Activated CD8-positive, alpha-beta T cell treated with anti-CD3 and anti-CD28 coated beads for 36 hours (primary cell): ENCODE measurements at places on chromosomes 3 and 15. TPM values are rescaled to one million over a fixed set of nuclear protein-coding genes. Genes with fewer than 3 reads are reported as not detected.

DNA sequence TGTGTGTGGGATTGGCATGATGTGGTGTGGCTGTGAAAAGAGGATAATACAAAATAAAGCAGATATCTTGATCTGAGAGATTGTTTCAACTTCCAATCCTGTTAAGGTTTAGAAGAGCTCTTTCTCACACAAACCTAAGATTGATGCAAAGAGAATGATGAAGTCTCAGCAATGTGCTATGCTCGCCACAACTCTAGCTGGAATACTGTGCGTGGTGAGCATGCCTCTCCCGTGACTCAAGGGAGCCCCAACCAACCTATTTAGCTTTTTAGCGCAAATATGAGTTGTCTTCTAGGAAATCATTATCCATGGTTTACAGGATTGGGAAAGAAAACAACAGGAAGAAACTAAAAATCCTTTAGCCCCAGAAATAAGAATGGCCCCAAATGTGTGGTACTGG lies 28.5 kb downstream of the BTLA start:
- no peak overlapping the region for H3K4me3 ChIP-seq
- no peaks in the 10 kb centered on the region for H3K27me3 ChIP-seq
- DNase-seq, result no peak
- H3K4me1 ChIP-seq, result peaks cover 79% of the 10 kb centered on the region
- peaks cover 57% of the 10 kb centered on the region for H3K36me3 ChIP-seq

DNA sequence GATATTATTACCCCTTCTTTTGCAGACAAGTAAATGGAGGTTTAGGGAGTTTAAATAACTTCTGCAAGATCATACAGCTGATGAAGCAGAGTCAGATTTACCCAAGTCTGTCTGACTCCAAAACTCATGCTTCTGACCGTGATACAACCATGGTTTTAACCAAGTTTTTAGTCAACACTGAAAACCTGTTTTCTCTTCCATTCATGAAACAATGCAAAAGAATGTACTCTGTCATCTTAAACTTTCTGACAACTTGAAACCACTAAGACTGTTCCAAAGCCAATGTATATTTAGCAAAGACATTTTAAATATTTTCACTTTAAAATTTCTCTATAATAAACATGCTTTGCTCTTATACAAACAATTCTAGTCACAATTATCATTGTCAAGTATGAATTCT lies 77.0 kb upstream of the RBMS3 start:
- H3K27me3 ChIP-seq, result peaks cover 4% of the 10 kb centered on the region
- no peak for DNase-seq
- H3K27ac ChIP-seq, result no peak overlapping the region
- H3K4me3 ChIP-seq, result no peak overlapping the region
- H3K36me3 ChIP-seq, result no peaks in the 10 kb centered on the region

- no peak overlapping the region for H3K27ac ChIP-seq
- no peak for DNase-seq
- H3K4me3 ChIP-seq, result no peak overlapping the region
- H3K4me1 ChIP-seq, result no peaks in the 10 kb centered on the region
- H3K36me3 ChIP-seq, result no peaks in the 10 kb centered on the region
These were observed 532.7 kb downstream of the SOX2 start for GRCh38 chr3:182244222-182244971.

DNA sequence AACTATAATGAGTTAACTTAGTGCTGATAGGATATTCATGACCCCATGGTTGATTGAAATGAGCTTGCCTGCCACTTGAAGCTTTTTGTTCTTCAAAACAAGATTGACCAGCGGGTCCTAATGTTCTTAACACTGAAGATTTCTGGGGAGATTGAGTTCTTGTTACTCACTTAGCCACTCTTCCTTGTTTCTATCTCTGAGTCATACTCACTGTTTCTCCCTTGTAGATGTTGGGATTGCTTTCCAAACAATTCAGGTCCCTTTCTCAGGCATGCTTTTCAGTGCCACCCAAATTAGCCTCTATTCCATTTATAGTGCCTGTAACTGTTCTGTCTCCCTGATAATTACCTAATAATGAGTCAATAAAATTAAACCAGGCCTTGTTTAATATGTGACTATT lies 517.0 kb downstream of the SQOR start:
- H3K4me3 ChIP-seq, result no peak overlapping the region
- no peaks in the 10 kb centered on the region for H3K27me3 ChIP-seq
- DNase-seq, result no peak
- H3K27ac ChIP-seq, result no peak overlapping the region

- no peak for DNase-seq
- H3K4me1 ChIP-seq, result no peaks in the 10 kb centered on the region
- H3K27me3 ChIP-seq, result no peaks in the 10 kb centered on the region
- H3K4me3 ChIP-seq, result no peak overlapping the region
- H3K36me3 ChIP-seq, result no peaks in the 10 kb centered on the region
These were observed 10.2 kb upstream of the DLL4 start for GRCh38 chr15:40918799-40919392.

- H3K36me3 ChIP-seq, result peaks cover 35% of the 10 kb centered on the region
- no peak for DNase-seq
- no peak overlapping the region for H3K27ac ChIP-seq
- no peak overlapping the region for H3K4me3 ChIP-seq
These were observed 14.5 kb downstream of the FBXO22 start for GRCh38 chr15:75918135-75918534.

GRCh38 chr15:66498501-66499386 lies 1.2 kb upstream of the SNAPC5 start:
- H3K27me3 ChIP-seq, result no peaks in the 10 kb centered on the region
- no peak for DNase-seq
- H3K36me3 ChIP-seq, result peaks cover 89% of the 10 kb centered on the region
- H3K27ac ChIP-seq, result peak overlapping the region; percentile 92

DNA sequence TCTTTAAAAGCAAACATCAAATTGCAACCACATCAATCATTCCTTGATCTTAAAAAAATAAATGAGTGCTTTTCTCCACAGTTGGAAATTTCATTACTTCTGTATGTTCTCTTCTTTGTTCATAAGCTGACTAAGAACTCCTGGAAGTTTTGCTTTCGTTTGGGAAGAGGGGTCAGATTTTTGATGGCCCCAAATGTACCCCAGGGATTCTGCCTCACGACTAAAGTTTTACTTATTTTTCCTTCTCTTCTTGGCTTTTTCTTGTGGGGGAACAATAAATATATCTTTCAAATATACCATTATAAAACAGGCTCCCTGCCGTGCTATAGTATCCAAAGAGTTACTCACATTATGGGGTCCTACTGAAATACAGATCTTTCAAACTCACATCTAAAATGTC lies 215.0 kb upstream of the CDIN1 start:
- no peaks in the 10 kb centered on the region for H3K27me3 ChIP-seq
- no peak for DNase-seq
- no peak overlapping the region for H3K4me3 ChIP-seq
- no peaks in the 10 kb centered on the region for H3K36me3 ChIP-seq
- no peak overlapping the region for H3K27ac ChIP-seq

- H3K4me3 ChIP-seq, result no peak overlapping the region
- H3K4me1 ChIP-seq, result no peaks in the 10 kb centered on the region
- H3K27ac ChIP-seq, result no peak overlapping the region
- DNase-seq, result no peak
- no peaks in the 10 kb centered on the region for H3K27me3 ChIP-seq
These were observed 47.1 kb upstream of the CTDSPL start for GRCh38 chr3:37814547-37814946.

GRCh38 chr15:25875566-25875965 lies 12.4 kb upstream of the ATP10A start:
- H3K27ac ChIP-seq, result no peak overlapping the region
- no peak overlapping the region for H3K4me3 ChIP-seq
- no peak for DNase-seq
- H3K4me1 ChIP-seq, result no peaks in the 10 kb centered on the region

- H3K36me3 ChIP-seq, result peaks cover 20% of the 10 kb centered on the region
- H3K4me1 ChIP-seq, result peaks cover 64% of the 10 kb centered on the region
- DNase-seq, result no peak
- no peak overlapping the region for H3K4me3 ChIP-seq
These were observed 4.7 kb downstream of the SMAD3 start for GRCh38 chr15:67070150-67070549.

DNA sequence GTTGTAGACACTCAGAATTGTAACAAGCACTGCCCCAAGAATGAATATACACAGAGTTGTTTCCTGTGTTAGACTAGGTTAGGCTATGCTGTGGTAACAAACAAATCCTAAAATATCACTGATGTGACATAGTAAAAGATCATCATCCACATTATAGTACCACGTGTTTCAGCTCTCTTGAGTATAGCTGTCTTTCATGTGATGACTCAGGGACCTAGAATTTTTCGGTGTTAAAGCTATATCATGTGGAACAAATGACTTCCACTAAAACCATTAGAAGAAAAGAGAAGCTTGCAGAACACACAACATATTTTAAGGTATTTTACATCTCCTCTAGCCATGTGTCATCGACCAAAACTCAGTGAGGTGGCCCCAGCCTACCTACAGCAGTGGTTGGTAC lies 307.9 kb upstream of the RBMS3 start:
- H3K4me1 ChIP-seq, result peaks cover 3% of the 10 kb centered on the region
- H3K4me3 ChIP-seq, result no peak overlapping the region
- peak; percentile 12 for DNase-seq
- peaks cover 3% of the 10 kb centered on the region for H3K27me3 ChIP-seq
- H3K27ac ChIP-seq, result no peak overlapping the region

- DNase-seq, result no peak
- H3K4me3 ChIP-seq, result no peak overlapping the region
- H3K27me3 ChIP-seq, result no peaks in the 10 kb centered on the region
- peaks cover 31% of the 10 kb centered on the region for H3K4me1 ChIP-seq
- no peak overlapping the region for H3K27ac ChIP-seq
These were observed 18.3 kb downstream of the STIMATE start for GRCh38 chr3:52879090-52879489.

DNA sequence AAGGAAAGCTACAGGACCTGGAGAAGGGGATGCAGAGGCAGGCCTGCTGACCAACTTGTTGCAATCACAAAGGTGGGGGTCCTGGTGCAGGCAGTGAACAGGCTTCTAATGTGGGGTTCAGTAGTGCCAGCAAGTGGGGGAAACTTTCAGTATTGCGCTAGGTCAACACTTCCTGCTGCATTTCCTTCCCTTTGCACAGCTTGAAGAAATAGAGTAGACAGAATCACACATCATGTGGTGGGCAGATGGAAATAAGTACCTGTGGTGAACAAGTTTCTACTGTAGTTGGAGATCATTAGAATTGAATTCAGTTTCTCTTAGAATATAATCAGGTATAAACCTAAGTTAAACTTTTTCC lies 63.4 kb downstream of the RGMA start:
- peaks cover 83% of the 10 kb centered on the region for H3K4me1 ChIP-seq
- no peak overlapping the region for H3K4me3 ChIP-seq
- peaks cover 61% of the 10 kb centered on the region for H3K36me3 ChIP-seq
- no peak for DNase-seq
- peak overlapping the region; percentile 81 for H3K27ac ChIP-seq

- H3K4me1 ChIP-seq, result no peaks in the 10 kb centered on the region
- no peaks in the 10 kb centered on the region for H3K36me3 ChIP-seq
- H3K4me3 ChIP-seq, result no peak overlapping the region
These were observed 63.7 kb downstream of the EDEM1 start for GRCh38 chr3:5251196-5251583.

- peaks cover 12% of the 10 kb centered on the region for H3K27me3 ChIP-seq
- H3K4me1 ChIP-seq, result no peaks in the 10 kb centered on the region
- H3K4me3 ChIP-seq, result no peak overlapping the region
- no peak overlapping the region for H3K27ac ChIP-seq
- DNase-seq, result no peak
- H3K36me3 ChIP-seq, result no peaks in the 10 kb centered on the region
These were observed 24.9 kb downstream of the GJD2 start for GRCh38 chr15:34729886-34730285.

DNA sequence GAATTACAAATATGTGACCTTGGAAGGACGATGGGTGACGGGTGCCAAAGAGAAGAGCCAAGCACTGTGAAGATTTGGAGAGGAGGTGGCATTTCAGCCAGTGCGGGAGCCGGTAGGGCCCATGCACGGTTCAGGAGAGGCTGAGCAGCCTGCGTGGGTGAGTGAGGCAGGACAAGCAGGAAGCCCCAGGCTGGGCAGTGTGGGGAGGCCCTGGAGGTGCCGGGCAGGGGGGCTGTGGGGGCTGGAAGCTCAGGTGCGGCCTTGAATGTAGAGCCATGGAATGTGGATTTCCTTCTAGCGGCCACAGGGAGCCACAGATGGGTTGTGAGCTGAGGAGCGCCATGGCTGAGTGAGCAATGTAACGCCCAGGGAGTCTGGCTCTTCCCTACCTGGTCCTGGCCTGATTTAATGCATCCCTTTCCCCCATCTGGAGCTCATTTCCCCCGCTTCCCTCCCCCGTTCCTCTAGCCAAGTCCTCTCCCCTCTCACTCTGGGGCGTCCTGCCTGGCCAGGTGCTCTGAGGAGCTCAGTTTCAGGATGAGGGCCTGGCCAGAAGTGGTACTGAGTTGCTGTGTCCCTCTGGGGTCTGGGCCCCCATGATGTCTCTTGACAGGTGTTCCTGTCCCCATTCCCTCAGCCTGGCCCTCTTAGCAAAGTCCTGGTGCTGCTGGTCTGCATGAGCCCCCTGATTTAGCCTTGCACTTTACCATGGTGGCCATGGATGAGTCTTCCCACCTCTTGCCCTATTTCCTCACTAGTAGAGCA lies 41.8 kb upstream of the IQSEC1 start:
- H3K27ac ChIP-seq, result no peak overlapping the region
- no peak for DNase-seq
- H3K36me3 ChIP-seq, result no peaks in the 10 kb centered on the region
- H3K4me1 ChIP-seq, result peaks cover 9% of the 10 kb centered on the region

DNA sequence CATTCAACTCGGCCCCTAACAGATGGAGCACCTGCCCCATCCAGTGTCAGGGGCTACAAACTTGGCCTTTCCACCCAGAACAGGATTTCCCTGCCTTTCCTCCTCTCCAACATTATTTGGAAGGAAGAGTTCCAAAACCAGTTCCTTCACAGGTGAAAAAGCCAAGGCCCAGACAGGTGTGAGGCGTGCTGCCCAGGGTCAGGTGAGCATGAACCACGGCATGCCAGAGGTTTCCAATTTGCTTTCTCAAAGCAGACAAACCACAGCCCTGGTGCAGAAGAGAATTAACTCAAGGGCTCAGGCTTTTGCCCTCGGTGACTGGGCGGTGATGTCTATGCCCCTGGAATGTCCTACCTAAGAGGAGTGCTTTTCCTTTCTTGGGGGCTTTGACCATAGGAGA lies 43.2 kb downstream of the LDHAL6B start:
- no peak for DNase-seq
- peaks cover 2% of the 10 kb centered on the region for H3K27me3 ChIP-seq
- H3K27ac ChIP-seq, result no peak overlapping the region
- H3K36me3 ChIP-seq, result no peaks in the 10 kb centered on the region

- H3K4me1 ChIP-seq, result no peaks in the 10 kb centered on the region
- no peak overlapping the region for H3K27ac ChIP-seq
- no peaks in the 10 kb centered on the region for H3K36me3 ChIP-seq
- peaks cover 2% of the 10 kb centered on the region for H3K27me3 ChIP-seq
- DNase-seq, result no peak
These were observed 269.4 kb upstream of the ROPN1 start for GRCh38 chr3:124261306-124261705.

CACNA2D2 gene
- 2.1 TPM for total RNA-seq

SEMA6D gene
- not detected for total RNA-seq

IL16 gene
- total RNA-seq, result 130 TPM

SLC2A2 gene
- not detected for total RNA-seq
